NT2/D1 (cell line): ENCODE measurements at places on chromosomes 13 and 19.

DNA sequence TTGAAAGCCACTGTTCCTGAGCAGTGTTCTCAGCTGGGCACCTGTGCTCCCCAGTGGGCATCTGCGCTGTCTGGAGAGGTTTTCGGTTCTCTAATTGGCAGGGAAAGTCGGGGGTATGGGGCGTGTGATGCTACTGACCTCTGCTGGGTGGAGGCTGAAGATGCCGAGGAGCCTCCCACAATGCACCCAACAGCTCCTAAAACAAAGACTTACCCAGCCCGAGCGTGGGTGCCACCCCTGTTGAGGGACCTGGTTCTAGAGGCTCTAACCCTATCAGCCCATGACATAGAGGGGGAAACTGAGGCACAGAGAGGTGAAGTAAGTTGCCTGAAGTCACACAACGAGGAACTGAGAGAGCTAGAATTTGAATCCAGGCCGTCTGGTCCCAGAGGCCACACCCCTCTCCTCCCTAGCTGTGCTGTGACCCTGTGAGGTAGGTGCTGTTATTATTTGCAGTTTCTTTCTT lies 2.3 kb downstream of the SPACA4 start:
- DNase-seq, result no peak

DNA sequence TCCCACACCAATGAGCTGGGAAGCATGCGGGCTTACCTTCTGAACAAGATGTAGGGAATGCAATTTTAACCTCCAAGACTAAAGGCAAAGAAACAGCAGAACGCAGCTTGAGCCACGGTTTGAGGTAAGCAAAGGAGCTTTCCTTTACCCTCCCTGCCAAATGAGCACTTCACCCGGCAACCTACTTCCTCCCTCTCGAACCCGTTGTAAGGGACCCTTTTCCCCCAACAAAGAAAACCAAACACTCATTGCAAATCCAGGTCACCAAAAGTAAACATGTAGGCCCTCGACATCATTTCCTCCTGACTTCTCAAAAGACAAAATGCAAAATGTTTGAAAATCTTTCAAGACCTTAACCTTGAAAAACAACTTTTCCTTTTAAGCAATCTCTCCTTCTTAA lies 65.3 kb downstream of the ABCC4 start:
- DNase-seq, result no peak

GRCh38 chr13:101626925-101627555 lies 174.6 kb downstream of the ITGBL1 start:
- no peak for DNase-seq

DNA sequence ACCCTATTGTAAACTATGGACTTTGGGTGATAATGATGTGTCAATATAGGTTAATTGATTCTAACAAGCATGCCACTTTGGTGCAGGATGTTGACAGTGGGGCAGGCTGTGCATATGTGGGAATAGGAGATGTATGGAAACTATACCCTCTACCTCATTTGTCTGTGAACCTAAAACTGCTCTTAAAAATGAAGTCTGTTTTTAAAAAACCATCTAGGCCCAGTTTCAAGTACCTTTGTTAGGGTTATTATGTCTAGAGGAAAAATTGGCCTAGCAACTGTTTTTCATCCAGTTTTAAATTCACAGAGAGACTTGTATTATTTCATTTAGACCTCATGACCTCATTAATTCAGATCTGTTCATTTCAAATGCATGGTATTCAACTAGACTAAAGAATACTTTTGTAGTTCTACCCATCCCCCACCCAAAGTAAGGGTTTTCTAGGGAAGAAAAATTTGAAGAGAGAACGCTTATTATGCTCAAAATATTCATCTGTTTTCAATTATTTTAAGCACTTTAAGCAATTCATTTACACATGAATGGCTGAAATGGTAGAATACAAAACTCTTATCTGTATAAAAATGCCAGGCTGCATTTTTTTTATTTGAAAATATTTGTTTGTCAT lies 1781.9 kb upstream of the MIR17HG start:
- DNase-seq, result no peak

GRCh38 chr13:40158218-40158617 lies 502.8 kb downstream of the COG6 start:
- no peak for DNase-seq

DNA sequence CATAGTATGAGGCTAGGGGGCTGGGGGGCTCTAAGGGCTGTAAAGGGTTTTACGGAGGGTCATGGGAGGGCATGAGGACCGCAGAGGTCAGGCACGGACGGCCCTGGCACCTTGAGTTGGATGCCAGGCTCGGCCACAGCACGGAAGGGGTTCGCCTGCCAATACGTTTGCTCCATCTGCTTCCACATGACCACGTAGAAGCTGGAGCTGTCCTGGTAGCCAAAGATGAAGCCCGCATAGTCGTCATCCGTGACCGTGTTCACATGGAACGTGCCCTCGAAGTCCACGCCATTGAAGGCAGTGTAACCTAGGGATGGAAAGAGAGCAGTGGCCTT lies 6.4 kb downstream of the COMP start:
- DNase-seq, result no peak

- DNase-seq, result no peak
Observed at GRCh38 chr19:13149628-13150186, 468 bp downstream of the STX10 start.

DNA sequence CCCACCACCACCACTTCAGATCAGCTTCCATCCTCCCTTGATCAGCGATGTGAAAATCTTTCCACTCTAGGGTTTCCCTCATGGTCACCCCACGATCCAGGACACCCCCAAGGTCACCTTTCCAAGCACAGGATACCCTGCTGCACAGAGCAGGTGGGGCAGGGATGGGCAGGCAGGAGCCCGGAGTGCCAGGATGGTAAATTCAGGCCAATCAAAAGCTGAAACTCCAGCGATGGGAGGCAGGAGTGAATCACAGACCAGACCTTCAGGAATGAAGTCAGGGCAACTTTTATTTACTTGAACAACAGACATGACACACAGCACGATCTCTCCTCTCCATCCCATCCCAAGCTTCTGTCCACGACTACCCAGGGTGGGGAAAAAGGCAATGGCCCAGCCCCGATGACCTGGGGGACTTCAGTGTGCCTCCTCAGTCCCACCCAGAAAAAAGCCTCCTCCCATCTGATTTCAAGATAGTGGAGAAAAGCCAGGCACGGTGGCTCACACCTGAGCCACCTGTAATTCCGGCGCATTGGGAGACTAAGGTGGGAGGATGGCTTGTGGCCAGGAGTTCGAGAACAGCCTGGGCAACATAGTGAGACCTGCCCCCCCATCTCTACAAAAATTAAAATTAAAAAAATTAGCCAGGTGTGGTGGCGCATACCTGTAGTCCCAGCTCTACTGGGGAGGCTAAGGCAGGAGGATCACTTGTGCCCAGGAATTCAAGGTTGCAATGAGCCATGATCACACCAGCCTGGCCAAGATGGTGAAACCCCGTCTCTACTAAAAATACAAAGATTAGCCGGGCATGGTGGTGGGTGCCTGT lies 39.2 kb downstream of the ZSWIM4 start:
- no peak for DNase-seq

DNA sequence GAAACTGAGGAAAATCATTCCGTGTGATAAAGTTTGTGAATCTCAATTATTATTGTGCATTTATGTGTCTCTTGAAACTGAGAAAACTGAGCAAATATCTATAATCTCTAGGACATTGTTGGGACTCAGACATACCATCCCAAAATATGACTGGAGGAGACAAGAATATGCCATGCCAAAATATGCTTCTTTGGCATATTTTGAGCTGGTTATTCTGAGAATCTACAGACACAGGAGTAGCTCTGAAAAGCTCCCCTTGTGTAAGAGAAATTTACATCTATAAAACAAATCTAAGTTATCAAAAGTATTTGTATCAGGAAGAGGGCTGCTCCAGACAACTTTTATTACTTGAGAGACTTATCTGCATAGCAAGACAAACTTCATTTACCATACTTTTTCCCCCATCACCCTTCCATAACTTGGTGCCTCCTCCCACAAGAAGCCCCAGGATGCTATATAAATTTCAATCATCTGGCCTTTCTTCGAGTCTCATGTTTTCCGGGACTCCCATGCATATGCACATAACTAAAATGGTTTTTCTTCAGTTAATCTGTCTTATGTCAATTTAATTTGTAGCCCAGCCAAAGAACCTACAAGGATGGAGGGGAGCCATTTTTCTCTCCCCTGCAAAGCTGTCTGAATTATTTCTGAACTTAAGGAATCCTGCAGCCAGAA lies 28.6 kb upstream of the NDFIP2 start:
- no peak for DNase-seq

DNA sequence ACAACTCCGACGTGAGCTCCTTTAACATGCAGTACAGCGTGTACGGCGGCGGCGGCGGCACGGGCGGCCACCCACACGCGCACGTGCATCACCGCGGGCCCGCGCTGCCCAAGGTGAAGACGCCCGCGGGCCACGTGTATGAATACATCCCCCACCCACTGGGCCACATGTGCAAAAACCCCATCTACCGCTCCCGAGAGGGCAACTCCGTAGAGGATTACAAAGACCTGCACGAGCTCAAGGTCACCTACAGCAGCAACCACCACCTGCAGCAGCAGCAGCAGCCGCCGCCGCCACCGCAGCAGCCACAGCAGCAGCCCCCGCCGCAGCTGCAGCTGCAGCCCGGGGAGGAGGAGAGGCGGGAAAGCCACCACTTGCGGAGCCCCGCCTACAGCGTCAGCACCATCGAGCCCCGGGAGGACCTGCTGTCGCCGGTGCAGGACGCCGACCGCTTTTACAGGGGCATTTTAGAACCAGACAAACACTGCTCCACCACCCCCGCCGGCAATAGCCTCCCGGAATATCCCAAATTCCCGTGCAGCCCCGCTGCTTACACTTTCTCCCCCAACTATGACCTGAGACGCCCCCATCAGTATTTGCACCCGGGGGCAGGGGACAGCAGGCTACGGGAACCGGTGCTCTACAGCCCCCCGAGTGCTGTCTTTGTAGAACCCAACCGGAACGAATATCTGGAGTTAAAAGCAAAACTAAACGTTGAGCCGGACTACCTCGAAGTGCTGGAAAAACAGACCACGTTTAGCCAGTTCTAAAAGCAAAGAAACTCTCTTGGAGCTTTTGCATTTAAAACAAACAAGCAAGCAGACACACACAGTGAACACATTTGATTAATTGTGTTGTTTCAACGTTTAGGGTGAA lies 6.6 kb downstream of the SLITRK5 start:
- DNase-seq, result no peak

DNA sequence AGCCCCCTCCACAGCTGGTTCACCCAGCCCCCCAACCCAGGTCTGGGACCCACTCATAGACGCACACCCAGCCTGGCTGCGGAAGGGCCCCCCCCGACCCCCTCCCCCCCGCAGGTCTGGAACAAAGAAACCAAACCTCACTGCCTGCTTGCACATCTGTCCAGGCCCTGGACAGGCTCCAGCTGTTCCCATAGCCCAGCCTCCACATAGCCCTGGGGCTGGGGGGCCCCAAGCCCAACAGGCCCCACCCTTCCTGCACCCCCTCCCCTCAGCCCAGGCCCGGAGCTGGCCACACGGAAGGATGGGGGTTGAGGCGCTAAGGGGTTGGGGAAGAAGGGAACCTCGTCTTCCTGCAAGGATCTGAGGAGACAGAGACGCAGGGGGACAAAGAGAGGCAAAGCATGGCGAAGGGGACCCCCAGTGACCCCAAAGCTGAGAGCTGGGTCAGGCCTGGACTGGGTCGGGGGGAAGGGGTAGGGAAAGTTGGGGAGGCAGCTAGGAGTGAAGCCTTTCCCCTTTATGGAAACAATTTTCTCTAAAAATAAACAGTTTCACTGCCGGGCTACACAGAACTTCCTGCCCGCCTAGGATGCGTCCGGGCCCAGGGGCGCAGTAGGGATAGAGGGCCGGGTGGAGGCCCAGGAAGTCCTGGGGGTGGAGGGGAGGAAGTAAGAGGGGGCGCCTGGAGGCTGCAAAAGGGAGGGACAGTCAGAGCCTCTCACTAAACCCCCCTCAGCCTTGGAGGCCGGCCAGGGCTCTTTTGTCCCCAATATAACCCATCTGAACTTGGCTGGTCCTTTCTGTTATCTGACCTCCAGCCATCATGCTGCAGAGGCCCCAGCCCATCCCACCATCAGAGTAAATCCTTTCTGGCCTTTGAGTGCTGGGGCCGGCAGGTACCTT lies 2.4 kb downstream of the KANK2 start:
- no peak for DNase-seq

DNA sequence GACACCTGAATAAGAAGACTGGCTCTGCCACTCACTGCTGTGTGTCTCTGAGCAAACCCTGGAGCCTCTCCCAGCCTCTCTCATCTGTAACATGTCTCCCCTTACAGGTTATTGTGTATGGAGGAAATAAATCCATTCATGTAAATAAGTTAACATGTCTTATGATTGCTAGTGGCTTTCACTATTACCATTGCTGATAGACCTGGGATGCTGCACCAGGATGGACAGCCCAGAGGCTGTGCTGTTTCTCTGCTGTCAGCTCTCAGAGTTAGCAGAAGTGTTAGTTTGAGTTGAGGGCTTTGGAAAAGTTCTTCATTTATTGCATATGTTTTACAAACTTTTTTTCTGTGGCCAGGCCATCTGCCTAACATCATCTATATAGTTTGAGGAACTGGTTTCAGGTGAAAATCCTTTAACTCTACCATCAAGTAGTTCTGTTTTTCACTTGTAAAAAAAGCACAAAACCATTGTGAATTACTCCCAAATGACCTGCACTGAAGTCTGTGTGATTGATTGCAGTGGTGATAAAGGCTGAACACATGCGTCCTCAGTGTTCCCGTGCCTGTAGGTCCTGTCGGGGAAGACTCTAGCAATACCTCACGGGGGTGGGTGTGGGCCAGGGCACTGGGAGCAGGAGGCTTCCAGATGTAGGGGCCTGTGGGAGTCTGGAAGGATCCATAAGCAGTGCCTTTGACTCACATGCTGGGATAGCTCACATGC lies 24.6 kb downstream of the MPHOSPH8 start:
- no peak for DNase-seq

- no peak for DNase-seq
Observed at GRCh38 chr19:10763828-10764339, 46.0 kb downstream of the DNM2 start.

DNA sequence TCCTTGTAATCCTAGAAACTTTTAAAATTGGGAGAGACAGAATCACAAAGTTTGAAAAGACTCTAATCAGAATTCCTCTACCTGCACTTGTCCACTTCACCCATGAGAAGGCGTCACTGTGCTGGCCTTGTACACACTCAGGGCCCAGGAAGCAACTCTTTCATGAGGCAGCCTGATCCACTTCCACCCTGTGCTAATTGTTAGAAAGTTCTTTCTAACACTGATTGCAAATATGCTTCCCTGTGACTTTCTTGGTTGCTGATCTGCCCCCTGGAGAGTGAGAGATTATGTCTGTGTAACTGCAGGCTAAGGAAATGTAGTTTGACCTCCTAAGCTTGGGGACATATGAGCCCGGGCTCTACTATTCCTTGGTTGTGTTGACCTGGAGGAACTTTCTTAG lies 494.6 kb downstream of the MYO16 start:
- DNase-seq, result peak; percentile 9

DNA sequence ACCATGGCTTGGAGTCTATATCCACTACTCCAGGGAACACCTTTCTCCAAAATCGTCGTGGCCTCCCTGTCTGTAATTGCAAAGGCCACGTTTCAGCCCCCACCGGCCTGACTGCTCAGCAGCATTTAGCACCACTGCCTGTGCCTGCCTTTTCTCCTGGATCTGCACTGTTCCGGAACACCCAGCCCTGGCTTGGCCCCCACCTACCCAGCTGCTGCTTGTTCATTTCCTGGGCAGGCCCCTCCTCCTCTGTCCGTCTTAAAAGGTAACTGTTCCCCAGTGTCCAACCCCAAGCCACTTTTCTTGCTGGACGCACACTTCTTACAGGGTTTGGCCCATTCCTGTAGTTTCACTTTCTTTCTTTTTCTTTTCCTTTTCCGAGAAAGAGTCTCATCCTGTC lies 8.5 kb upstream of the SYT5 start:
- DNase-seq, result no peak

GRCh38 chr13:33560726-33561125 lies 257.2 kb upstream of the RFC3 start:
- no peak for DNase-seq

- DNase-seq, result no peak
Observed at GRCh38 chr19:9857076-9857721, 22.1 kb downstream of the PIN1 start.
